Left renal pelvis (tissue), 4 donors: ENCODE measurements at places on chromosomes 13 and 19. TPM values are rescaled to one million over a fixed set of nuclear protein-coding genes. Genes with fewer than 3 reads are reported as not detected.

DNA sequence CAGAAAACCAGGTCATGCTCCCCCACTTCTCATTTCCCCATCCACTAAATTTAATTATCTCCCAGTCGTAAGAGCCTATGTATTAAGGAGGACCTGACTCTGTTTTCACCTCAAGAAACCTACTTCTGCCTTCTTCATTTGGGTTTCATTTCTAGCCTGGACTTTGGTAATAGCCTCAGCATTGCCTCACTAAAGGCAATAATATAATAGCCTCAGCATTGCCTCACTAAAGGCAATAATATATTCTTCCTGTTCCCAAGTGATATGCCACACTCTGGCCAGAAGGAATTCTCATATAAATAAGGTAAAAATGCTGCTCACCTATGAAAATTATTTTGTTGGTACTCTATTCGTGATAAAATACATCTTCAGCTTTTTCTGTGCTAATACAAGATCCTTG is 993.9 kb downstream of the EFNB2 start:
- DNase-seq, result no peak

GRCh38 chr19:16416991-16417390 is 54.8 kb downstream of the EPS15L1 start:
- no peak for DNase-seq

DNAJC15 gene
- 19.4 TPM for polyA plus RNA-seq

- no peak for DNase-seq
Observed at GRCh38 chr19:51497666-51498065, 3.9 kb downstream of the SIGLEC12 start.

RNF17 gene
- 0.72 TPM for polyA plus RNA-seq

- no peak for DNase-seq
Observed at GRCh38 chr19:48598996-48599700, 7.4 kb upstream of the SPACA4 start.
